Activated T-cell treated with anti-CD3 and anti-CD28 coated beads, Interleukin-2, amount 50 U/mL, for 72 hours (primary cell): ENCODE measurements at places on chromosomes 1 and 21.

DNA sequence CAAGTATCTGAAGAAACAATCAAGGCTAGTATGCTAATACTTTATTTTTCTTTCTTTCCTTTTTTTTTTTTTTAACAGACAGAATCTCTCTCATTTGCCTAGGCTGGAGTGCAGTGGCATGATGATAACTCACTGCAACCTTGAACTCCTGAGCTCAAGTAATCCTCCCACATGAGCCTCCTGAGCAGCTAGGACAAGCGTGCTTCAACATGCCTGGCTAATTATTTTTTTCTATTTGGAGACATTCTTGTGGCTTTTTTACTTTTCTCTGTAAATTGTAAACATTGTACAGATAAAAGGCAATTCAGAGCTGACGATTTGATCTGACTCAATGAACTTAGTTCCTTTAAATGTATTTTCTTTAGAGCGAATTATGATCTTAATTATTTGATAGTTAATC lies 41.4 kb downstream of the CCDC18 start:
- H3K27me3 ChIP-seq = no peaks in the 10 kb centered on the region
- peaks cover 21% of the 10 kb centered on the region for H3K4me1 ChIP-seq
- H3K36me3 ChIP-seq = peaks cover 11% of the 10 kb centered on the region
- DNase-seq = no peak
- H3K27ac ChIP-seq = no peak overlapping the region

DNA sequence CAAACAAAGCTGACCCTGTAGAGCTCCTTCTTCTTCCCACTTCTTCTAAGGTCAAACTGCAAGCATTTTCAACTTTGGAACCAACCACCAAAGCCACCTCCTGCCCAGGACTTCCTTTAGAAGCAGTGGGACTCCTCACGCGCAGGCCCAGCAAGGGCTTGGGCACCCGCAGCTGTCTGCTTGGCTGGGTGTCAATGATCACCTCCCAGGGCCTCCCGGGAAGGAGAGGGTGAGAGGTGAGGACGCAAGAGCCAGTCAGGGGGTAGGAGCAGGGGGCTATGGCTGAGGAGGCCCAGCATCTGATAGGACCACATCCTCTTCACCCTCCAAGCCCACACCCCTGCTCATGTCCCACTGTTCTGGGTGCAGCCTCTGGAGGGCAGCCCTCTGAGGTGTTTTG lies 10.2 kb downstream of the KLHL21 start:
- H3K4me3 ChIP-seq = no peak overlapping the region
- no peak overlapping the region for H3K27ac ChIP-seq
- peaks cover 10% of the 10 kb centered on the region for H3K36me3 ChIP-seq
- no peak for DNase-seq
- peaks cover 23% of the 10 kb centered on the region for H3K4me1 ChIP-seq

- peak overlapping the region; percentile 57 for H3K27ac ChIP-seq
- no peaks in the 10 kb centered on the region for H3K27me3 ChIP-seq
- peak overlapping the region; percentile 87 for H3K4me3 ChIP-seq
- H3K36me3 ChIP-seq = peaks cover 7% of the 10 kb centered on the region
These were observed 37.1 kb downstream of the PIK3CD start for GRCh38 chr1:9688599-9688998.

- H3K36me3 ChIP-seq = no peaks in the 10 kb centered on the region
- peaks cover 41% of the 10 kb centered on the region for H3K27me3 ChIP-seq
- H3K4me3 ChIP-seq = peak within 1 kb of the TSS; percentile 75
- no peak within 1 kb of the TSS for H3K27ac ChIP-seq
- DNase-seq = peak; percentile 65
These were observed at the start of gene WNT2B for GRCh38 chr1:112508278-112509004. Gene WNT2B, plus strand, starts transcription at chr1:112508965. Its CDS starts 298 bp downstream, at chr1:112509263.

DNA sequence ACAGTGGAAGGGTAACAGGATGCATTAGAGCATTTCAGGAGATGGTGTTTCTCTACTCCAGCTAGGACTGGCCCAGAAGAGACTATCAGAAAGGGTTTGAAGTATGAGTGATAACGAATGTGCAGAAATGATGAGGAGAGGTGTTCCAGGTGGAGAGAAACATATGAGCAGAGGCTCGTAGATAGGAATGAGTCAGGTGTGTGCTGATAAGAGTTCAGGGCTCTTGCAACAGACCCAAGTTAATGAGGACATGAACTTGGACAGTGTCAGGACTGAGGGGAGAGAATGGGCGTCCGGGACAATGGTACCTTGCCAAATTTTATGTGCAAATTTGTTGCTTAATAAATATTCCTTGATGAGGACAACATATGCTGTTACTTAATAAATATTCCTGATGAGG lies 183.9 kb upstream of the NFIA start:
- no peak overlapping the region for H3K27ac ChIP-seq
- peak overlapping the region; percentile 6 for H3K4me3 ChIP-seq

DNA sequence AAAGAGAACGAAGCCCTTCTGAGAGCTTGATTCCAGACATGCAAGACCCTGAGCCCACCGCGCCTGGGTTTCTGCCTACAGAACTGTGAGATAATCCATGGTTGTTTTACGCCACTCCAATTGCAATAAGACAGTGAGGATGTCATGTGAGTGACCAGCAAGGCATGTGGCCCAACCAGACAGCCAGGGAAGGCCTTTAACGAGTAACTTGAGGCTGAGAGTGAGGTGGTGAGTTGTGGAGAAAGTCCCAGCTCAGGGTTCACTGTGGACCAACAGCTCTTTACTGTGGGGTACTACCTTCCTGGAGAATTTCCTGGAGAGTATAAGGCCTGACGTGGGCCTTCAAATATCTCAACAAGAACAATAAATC lies 153.9 kb downstream of the ETS2 start:
- peaks cover 53% of the 10 kb centered on the region for H3K4me1 ChIP-seq
- peak overlapping the region; percentile 66 for H3K4me3 ChIP-seq
- peaks cover 10% of the 10 kb centered on the region for H3K36me3 ChIP-seq
- no peaks in the 10 kb centered on the region for H3K27me3 ChIP-seq
- no peak overlapping the region for H3K27ac ChIP-seq
- DNase-seq = no peak

DNA sequence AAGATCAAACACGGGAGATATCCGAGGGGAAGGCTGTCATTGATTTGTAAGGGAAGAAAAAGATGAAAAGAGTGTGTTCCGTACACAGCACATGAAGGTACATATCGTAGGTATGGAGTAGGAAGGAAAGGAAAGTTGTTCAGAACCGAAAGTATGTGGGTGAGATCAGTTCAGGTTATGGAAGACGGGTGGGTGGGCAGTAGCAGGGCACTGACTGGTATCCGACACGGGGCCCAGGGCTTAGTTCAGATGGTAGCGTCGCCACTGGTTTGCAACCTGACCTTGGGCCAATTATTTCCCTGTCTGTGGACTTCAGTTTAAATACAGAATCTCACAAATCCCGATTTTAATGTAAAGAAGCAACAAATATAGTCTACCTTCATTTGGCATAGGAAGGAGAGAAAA lies 27.8 kb upstream of the A3GALT2 start:
- peak overlapping the region; percentile 26 for H3K27ac ChIP-seq
- no peaks in the 10 kb centered on the region for H3K27me3 ChIP-seq
- peak overlapping the region; percentile 83 for H3K4me3 ChIP-seq
- H3K36me3 ChIP-seq = no peaks in the 10 kb centered on the region
- peaks cover 45% of the 10 kb centered on the region for H3K4me1 ChIP-seq

- H3K4me1 ChIP-seq = no peaks in the 10 kb centered on the region
- H3K36me3 ChIP-seq = no peaks in the 10 kb centered on the region
- DNase-seq = no peak
- no peaks in the 10 kb centered on the region for H3K27me3 ChIP-seq
- H3K27ac ChIP-seq = no peak overlapping the region
These were observed 105.4 kb upstream of the PDC start for GRCh38 chr1:186566140-186566855.

DNA sequence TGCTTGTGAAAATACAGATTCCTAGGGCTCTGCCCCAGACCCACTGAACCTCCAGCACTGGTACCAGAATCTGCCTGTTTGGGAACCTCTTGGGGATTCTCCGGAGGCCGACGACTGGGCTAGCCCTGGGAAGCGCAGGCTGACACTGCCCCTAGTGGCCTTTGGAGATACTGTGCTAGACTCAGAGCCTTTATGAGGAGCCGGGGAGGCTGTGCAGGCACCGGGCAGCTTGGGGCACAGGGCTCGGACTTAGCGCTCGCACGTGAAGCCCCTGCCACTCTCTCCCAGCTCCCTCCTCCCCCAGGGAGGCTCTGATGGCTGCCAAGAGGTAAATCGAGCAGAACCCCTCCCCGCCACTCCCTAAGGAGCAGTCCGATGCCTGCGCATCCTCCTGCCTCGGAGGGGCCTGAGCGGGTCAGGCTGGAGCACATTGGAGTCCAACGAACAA lies 144.6 kb upstream of the TNR start:
- H3K36me3 ChIP-seq = no peaks in the 10 kb centered on the region
- no peaks in the 10 kb centered on the region for H3K4me1 ChIP-seq
- H3K27me3 ChIP-seq = peaks cover 13% of the 10 kb centered on the region
- no peak overlapping the region for H3K4me3 ChIP-seq
- H3K27ac ChIP-seq = no peak overlapping the region
- DNase-seq = peak; percentile 8

GRCh38 chr1:211704543-211704942 lies 29.1 kb upstream of the NEK2 start:
- no peak overlapping the region for H3K27ac ChIP-seq
- H3K27me3 ChIP-seq = peaks cover 9% of the 10 kb centered on the region
- H3K36me3 ChIP-seq = no peaks in the 10 kb centered on the region

DNA sequence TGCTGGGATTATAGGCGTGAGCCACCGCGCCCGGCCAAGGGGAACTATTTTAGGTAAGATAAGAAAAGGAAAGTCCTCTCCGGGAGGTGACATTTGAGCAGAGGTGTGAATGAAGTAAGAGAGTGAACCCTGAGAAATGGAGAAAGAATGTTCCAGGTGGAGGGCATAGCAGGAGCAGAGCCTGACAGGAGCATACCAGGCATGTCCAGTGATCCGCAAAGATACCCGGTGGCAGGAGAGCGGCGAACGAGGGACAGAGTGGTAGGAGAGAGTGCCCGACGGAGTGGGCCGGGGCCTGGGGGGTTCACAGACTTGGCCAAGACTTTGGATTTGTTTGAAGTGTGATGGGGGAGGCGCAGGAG lies 7.9 kb upstream of the RPS6KA1 start:
- no peak overlapping the region for H3K4me3 ChIP-seq
- no peak overlapping the region for H3K27ac ChIP-seq
- no peak for DNase-seq

DNA sequence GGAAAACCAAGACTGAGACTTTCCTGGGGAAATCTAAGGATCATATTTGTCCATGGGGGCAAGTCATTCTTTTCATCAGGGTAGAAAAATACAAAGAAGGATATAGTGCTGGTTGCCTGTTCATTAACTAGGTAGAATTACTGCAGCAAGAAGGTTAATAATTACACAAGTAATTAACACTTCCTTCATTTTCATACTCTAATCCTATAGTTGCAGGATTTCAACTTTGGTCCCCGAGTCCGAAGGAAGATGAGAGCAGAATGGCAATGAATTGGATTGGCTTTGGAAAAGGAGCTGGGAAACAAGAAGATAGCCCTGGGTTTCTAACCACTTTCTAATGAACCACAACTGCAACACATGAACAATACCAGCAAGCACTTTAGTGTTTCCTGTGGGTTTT lies 199.2 kb upstream of the ESRRG start:
- H3K36me3 ChIP-seq = no peaks in the 10 kb centered on the region
- no peak overlapping the region for H3K27ac ChIP-seq
- H3K27me3 ChIP-seq = no peaks in the 10 kb centered on the region
- H3K4me1 ChIP-seq = no peaks in the 10 kb centered on the region
- no peak for DNase-seq

DNA sequence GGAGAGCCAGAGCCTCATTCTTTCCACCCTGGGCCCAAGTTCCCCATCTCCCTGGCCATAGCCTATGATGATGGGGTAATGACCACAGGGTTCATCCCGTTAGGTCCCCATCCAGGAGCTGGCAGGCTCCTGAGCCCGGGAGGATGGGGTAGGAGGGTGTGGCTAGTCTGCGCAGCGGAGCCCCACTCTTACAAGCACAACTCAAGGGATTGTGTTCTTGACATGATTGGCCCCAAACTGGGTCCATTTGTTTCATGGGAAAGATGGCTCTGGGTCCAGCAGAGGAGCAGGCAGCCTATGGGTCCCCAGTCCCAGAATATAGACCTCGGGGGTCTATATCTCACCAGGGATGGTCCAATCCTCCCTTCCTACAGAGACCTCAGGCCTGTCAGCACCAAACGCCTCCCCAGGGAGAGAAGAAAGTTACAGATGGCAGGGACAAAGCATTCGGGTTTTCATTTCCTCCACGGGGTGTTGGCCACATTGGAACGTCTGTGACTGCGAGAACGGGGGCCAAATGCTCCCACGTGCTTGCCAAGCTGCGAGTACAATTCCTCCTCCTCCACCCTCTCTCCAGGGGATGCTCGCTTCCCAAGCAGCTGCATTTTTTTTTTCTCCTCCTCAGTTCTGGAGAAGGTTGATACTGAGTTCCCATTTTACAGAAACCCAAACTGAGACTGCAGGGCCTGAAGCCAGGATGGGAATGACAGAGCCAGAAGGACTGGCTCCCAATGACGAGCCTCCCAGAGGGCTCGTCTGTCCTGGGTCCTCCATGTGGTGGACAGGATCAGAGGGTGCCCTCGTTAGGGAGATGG lies 71.0 kb downstream of the DHRS3 start:
- H3K4me1 ChIP-seq = peaks cover 17% of the 10 kb centered on the region
- no peak overlapping the region for H3K4me3 ChIP-seq
- H3K27ac ChIP-seq = no peak overlapping the region
- DNase-seq = no peak

- H3K36me3 ChIP-seq = no peaks in the 10 kb centered on the region
- H3K27ac ChIP-seq = no peak overlapping the region
- no peak for DNase-seq
- no peaks in the 10 kb centered on the region for H3K27me3 ChIP-seq
- H3K4me3 ChIP-seq = no peak overlapping the region
- no peaks in the 10 kb centered on the region for H3K4me1 ChIP-seq
These were observed 258.3 kb downstream of the SPATA17 start for GRCh38 chr1:217889401-217889800.

- peaks cover 13% of the 10 kb centered on the region for H3K36me3 ChIP-seq
- H3K4me3 ChIP-seq = no peak overlapping the region
- peak overlapping the region; percentile 80 for H3K27ac ChIP-seq
- no peaks in the 10 kb centered on the region for H3K27me3 ChIP-seq
- no peak for DNase-seq
These were observed 28.2 kb upstream of the PPP1R15B start for GRCh38 chr1:204439621-204440375.

- no peak overlapping the region for H3K27ac ChIP-seq
- H3K36me3 ChIP-seq = peaks cover 18% of the 10 kb centered on the region
- H3K4me3 ChIP-seq = no peak overlapping the region
- no peak for DNase-seq
These were observed 14.4 kb downstream of the NSL1 start for GRCh38 chr1:212777151-212777550.

GRCh38 chr1:55128418-55128995 lies 86.7 kb downstream of the USP24 start:
- H3K27ac ChIP-seq = peak overlapping the region; percentile 74
- H3K4me1 ChIP-seq = peaks cover 30% of the 10 kb centered on the region
- no peak for DNase-seq
- no peaks in the 10 kb centered on the region for H3K27me3 ChIP-seq
- H3K36me3 ChIP-seq = peaks cover 41% of the 10 kb centered on the region
- H3K4me3 ChIP-seq = peak overlapping the region; percentile 3
